ENCODE measurements at places on chromosomes 4 and X. TPM values are rescaled to one million over a fixed set of nuclear protein-coding genes. Genes with fewer than 3 reads are reported as not detected.

Gene MAP7D2
- 5.1 TPM for total RNA-seq

Gene SCML2
- 7.2 TPM for total RNA-seq

Gene KLHL8
- 4.4 TPM for total RNA-seq

Gene PORCN
- total RNA-seq, result 15.0 TPM

Gene HS6ST2
- total RNA-seq, result 0.06 TPM

Gene MTNR1A
- 1.2 TPM for total RNA-seq

Gene CTSO
- total RNA-seq, result 1.1 TPM

Gene USP17L20
- not detected for total RNA-seq

Gene FANCB
- 2.7 TPM for total RNA-seq

Gene PRR32
- total RNA-seq, result not detected

Gene FAM9B
- not detected for total RNA-seq

Gene PRRG3
- not detected for total RNA-seq

Gene BEND2
- not detected for total RNA-seq

Gene CXCL6
- total RNA-seq, result not detected

Gene SLC16A2
- total RNA-seq, result 24.0 TPM

Gene TMEM128
- total RNA-seq, result 11.1 TPM

Gene NUDT11
- total RNA-seq, result 2.6 TPM

Gene EDNRA
- 0.30 TPM for total RNA-seq

Gene PABPC5
- total RNA-seq, result not detected

Gene MED14
- total RNA-seq, result 19.4 TPM

Gene SSX4
- total RNA-seq, result not detected

Gene OTUD5
- 60.5 TPM for total RNA-seq

Gene ZFP92
- 0.72 TPM for total RNA-seq

Gene POU4F2
- not detected for total RNA-seq

Gene PNPLA4
- total RNA-seq, result 13.9 TPM

Gene CSAG2
- total RNA-seq, result not detected

Gene PDLIM3
- total RNA-seq, result not detected

Gene CSAG1
- not detected for total RNA-seq

Gene LRP2BP
- 0.14 TPM for total RNA-seq

Gene DGKK
- not detected for total RNA-seq

Gene RENBP
- total RNA-seq, result 0.19 TPM

Gene TRAM1L1
- total RNA-seq, result 0.45 TPM

Gene CXCR3
- total RNA-seq, result not detected

Gene ERVMER34-1
- total RNA-seq, result 0.49 TPM

Gene SPANXN3
- total RNA-seq, result not detected

Gene C4orf54
- not detected for total RNA-seq
